ENCODE measurements at places on chromosomes 4 and X. TPM values are rescaled to one million over a fixed set of nuclear protein-coding genes. Genes with fewer than 3 reads are reported as not detected.

UBE2K gene
- 14.0 TPM for total RNA-seq

TMPRSS11E gene
- not detected for total RNA-seq

GC gene
- total RNA-seq, result not detected

UGT2B11 gene
- not detected for total RNA-seq

ARL9 gene
- under 0.01 TPM for total RNA-seq

HS6ST2 gene
- 0.20 TPM for total RNA-seq

ZFP92 gene
- under 0.01 TPM for total RNA-seq
